Activated T-helper 1 cell treated with anti-CD3 and anti-CD28 coated beads, Interleukin-2, amount 50 U/mL, for 16 hours (primary cell): ENCODE measurements at places on chromosomes 1 and 21.

GRCh38 chr1:220797553-220797952 is 10.8 kb downstream of the MTARC1 start:
- no peak for DNase-seq

DNA sequence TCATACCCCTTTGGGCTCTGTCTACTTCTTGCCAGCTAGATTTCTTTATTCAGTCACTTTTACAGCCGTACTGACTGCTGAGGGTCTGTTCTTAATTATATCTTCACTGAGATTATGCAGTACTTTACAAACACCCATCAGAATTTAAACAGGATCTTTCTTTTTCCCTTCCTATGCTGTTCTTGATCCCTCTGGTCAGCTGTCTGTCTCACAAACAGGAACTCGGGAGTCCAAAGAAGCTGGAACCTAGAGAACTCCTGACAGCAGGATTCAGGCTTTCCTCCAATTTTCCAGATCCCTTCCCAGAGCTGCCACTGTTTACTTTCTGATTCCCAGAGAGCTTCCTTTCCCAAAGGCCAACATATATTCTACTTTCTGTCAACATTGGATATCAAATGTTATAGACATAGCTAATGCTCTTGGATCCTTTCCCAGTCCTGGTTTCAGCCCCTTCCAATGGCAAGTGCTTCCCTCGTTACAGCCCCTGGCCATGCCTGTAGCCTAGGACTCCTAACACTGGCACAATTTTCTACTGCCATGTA is 59.5 kb downstream of the ATP2B4 start:
- DNase-seq = no peak

DNA sequence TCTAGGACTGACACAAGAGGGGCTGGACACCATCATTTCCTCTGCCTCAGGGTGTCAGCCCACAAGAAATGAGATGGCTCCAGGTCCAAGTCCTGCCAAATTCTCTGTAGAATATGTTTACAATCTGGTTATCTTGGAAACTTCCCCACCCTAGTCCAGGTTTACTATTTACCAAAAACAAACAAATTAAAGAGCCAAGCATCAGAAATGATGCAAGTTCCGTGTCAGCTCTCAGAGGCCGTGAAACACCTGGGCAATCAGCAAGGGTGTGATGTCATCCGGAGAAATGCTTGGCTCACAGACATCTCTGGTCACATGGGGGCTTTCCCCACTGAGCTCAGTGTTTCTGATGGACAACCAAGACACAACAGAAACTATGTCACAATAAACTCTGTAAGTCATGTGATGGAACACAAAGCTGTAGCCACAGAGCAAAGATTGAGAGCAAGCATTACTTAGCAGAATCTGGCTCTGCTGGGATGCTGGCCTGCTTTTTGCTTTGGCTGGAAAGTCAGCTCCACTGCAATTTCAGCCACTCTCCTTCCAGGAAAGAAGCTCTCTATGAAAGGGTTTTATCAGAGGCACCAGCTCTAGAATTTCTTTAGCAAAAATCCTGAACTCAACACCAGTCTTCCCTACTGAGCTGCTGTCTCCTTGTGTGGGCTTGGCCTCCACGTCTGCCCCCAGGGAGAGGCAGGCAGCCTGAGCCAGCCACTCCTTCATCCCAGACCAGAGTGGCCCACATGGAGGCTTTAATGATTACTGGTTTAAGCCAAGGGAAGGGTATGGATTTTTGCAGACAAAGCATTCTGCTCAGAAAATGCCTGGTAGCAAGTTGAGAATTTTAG is 55.9 kb downstream of the NENF start:
- DNase-seq = no peak

DNA sequence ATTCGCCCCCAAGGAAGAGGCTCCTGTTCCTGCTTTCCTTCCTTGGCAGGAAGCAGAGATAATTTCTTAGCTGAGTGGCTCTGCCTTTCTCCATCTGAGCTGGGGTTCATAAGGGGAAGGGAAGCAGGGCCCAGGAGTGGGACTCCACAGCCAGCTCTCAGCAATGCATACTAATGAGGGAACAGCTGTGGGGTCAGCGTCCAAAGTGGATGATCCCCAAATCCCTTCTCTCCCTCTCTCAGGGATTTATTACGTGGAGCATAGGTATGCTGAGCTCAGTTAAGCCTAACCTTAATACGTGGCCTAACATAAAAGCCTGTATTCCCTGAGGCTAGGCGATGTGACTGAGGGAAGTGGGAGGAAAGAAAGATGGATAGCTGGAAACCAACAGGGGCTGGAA is 87.3 kb upstream of the CTTNBP2NL start:
- DNase-seq = no peak

GRCh38 chr21:15207635-15208370 is 143.0 kb upstream of the NRIP1 start:
- DNase-seq = no peak

GRCh38 chr21:37463083-37463801 is 96.7 kb downstream of the DYRK1A start:
- no peak for DNase-seq

GRCh38 chr1:114109981-114110380 is 43.7 kb downstream of the SYT6 start:
- no peak for DNase-seq

- DNase-seq = no peak
Measured at GRCh38 chr1:220924331-220924970, 45.2 kb downstream of the HLX start.

DNA sequence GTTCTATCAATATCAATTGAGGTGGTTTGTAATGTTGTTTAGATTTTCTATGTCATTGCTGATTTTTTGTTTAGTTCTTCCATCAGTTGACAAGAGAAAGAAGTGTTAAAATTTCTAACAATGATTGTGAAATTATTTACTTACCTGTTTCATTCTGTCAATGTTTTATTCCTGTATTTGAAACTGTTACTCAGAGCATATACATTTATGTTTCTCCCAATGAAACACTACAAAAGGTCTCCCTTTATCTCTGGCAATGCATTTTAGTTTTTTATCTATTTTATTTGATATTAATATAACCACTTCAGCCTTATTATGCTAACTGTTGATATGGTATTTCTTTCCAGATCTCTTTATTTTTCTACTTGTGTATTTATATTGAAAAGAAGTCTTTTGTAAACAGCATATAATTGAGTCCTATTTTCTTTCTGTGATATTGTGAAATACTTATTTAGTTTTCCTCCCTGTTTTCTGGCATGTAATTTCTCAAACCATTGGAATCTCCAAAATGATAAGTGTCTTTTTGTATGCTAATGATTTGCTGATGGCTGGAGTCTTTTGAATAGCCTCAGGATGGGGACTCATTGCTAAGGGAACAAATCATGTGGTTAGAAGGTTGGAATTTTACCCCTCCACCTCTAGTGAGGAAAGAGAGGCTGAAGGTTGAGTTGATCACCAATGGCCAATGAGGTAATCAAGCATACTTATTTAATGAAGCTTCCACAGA is 122.0 kb downstream of the ADSS2 start:
- no peak for DNase-seq

DNA sequence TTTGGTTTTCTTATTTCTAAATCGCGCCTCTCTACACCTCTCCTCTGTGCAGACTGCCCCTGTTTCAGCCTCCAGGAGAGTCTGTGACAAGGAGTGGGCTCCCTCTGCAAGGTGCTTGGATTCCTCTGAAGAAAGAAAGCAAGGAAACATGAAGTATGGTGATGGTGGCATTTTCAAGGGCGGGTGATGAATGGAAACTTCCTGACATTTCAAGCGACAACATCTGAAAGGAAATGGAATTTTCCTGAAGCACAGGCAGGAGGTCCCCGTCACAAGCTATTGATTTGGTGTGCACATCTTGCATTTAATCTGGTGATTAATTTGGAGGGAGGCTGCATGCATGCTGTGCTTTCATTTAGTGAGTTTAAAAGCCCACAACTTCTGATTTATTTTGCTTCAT is 164.6 kb upstream of the FGGY start:
- DNase-seq = no peak

GRCh38 chr1:176193023-176193422 is 14.1 kb downstream of the COP1 start:
- no peak for DNase-seq

DNA sequence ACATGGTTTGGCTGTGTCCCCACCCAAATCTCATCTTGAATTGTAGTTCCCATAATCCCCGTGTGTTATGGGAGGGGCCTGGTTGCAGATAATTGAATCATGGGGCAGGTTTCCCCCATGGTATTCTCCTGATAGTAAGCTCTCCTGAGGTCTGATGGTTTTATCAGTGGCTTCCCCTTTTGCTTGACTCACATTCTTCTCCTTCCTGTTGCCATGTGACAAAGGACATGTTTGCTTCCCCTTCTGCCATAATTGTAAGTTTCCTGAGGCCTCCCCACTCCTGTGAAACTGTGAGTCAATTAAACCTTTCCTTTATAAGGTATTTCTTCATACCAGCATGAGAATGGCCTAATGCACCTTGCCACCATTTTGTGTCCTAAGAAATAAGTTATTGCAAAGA is 415.0 kb downstream of the COL11A1 start:
- DNase-seq = no peak

DNA sequence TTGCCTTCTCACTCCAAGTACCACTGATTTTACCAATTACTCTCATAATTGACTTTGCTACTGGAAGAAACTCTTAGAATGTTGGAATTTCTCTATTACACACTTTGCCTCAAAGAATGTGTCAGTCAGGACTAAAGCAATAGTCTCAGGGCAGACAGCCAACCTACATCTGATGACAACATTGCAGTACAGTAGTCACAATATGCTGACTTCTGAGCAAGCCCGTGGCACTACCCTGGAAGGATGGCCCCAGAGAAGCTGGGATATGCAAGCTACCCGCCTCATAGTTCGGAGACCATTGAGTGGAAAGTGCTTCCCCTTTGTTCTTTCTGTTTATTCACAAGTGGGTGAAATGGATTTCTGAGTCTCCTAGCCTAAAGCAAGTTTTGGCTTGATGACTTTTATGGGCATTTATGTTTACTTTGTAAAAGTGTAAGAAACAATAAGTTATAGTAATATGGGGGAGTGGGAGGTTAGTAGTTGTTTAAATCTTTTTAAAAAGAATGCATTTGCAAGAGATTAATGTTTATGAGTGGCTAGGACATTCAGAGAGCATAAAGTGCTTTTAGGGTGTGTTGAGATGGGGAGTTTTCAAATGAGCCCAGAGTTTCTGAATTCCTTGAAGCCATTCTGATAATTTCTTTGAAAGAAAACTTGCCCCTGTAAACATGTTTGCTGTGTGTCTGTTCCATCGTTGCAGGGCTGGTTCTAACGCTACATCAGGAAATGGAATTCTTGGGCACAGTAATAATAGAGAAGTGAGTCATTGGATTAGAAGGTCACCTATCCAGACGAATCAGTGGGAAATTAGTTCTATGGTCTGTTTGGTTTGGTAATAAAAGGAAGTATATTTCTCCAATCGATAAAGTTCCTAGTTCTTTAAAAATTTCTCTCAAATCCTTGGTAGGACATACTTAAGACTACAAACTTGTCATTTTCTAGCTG is 63.8 kb downstream of the LMO4 start:
- no peak for DNase-seq

DNA sequence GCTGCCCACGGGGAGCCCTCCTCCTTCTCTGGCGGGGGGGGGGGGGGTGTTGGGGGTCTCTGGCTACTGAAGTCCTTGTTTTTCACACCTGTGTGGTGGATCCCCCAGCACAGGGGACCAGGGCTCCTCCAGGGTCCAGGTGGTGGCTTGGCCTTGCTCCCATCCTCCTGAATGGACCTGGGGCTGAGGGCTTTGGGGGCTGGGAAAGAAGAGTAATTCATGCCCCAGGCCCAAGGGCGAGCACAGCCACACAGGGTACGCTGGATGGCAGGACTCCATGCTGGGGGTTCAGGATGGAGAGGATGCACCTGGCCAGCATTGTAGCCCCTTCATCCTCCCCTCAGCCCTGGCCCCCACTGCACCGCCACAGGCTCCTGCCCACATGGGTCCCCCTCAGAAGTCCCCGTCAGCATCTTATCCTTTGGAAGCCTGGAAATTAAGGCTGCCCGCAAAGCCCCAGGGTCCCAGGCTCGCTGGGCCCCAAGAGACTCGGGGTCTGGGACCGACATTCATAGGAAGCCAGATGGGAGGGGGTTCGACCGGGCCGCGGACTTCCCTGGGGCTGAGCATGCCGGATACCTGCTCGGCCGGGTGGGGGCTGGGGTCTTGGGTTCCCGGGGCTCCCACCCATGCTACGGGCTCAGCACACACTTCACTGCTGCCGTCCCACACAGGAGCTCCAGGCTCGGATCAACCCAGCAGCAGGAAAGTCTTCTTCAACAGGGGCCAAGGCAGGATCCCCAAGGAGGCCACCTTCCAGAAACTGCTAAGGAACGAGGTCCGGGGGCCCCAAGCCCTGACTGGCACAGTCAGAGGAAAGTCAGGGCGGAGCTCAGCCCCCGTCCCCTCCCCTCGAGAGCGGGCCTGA is 49.0 kb upstream of the ACTRT2 start:
- DNase-seq = no peak

GRCh38 chr1:53047737-53048736 is 14.0 kb upstream of the PODN start:
- DNase-seq = no peak

- no peak for DNase-seq
Measured at GRCh38 chr1:93668121-93668520, 13.5 kb downstream of the BCAR3 start.

DNA sequence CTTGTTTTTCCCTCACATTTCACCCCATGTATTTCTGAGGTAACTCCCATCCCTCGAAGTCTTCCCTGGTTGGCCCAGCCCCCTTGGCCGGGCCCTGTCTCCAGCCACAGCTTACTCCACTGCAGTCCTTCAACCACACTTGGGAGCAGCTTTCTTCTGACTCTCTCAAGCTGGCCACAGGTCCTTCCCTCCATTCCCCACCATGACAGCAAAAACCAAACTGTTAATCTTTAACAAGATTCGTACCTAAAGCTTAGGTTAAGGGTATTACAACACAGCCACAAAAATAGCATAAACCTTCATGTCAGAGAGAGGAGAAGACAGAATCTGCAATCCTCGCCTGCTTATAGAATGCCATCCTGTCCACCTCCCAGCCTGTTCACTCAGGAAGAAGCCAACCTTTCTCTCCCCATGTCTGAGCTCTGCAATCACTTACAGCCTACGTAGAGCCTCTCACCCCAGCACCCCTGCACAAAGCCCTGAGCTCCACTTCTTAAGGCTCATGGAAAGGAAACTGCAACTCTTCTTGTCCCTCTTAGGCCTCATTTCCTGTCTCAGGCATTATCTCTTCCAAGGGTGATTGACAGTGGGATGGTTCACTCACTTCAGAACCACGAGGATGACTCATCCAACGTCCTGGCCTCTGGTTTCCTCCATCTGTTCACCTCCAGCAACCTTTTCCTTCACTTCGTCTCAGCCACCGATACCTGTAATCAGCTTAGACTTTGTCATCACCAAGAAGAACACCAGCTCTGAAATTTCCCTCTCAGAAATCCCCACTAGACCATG is 72.8 kb downstream of the CD2 start:
- no peak for DNase-seq
